ENCODE measurements at places on chromosomes 16 and 17. TPM values are rescaled to one million over a fixed set of nuclear protein-coding genes. Genes with fewer than 3 reads are reported as not detected.
A peak's percentile ranks its signal among the peaks of the same experiment; 100 is the strongest.

- peak; percentile 79 for DNase-seq
These were observed 8.8 kb upstream of the CEP112 start for GRCh38 chr17:66200685-66201092.

Gene AKAP10
- total RNA-seq, result 27.8 TPM

Gene BLMH
- total RNA-seq, result 36.2 TPM

- no peak for DNase-seq
These were observed 5.7 kb upstream of the KCNJ12 start for GRCh38 chr17:21370430-21370829.

- DNase-seq, result no peak
These were observed 2.4 kb downstream of the SPSB3 start for GRCh38 chr16:1779741-1780676.

DNA sequence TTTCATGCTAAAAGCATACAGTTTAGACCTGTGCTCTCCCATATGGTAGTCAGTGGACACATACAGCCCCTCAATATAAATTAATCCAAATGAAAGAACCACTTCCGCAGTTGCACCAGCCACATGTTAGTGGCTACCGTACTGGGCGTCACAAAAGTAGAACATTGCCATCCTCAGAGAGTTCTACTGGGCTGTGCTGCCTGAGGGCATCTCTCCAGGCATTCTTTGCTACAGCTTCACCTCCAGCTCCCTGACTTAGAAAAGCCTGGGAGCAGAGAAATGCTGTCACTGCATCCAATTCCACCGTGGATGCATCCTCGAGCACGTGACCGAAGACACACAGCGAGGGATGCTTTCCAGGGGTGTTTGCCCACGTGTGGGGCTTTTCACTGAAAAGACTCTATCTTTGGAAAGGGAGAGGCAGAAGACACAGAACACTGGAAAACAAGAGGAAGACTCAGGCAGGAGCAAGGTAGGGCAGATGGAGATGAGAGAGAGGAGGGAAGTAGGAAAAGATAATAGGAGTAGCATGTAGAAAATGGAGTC, 86.4 kb downstream of the GAS7 start:
- DNase-seq, result no peak

GRCh38 chr17:65529761-65530522, 31.5 kb downstream of the AXIN2 start:
- no peak for DNase-seq

DNA sequence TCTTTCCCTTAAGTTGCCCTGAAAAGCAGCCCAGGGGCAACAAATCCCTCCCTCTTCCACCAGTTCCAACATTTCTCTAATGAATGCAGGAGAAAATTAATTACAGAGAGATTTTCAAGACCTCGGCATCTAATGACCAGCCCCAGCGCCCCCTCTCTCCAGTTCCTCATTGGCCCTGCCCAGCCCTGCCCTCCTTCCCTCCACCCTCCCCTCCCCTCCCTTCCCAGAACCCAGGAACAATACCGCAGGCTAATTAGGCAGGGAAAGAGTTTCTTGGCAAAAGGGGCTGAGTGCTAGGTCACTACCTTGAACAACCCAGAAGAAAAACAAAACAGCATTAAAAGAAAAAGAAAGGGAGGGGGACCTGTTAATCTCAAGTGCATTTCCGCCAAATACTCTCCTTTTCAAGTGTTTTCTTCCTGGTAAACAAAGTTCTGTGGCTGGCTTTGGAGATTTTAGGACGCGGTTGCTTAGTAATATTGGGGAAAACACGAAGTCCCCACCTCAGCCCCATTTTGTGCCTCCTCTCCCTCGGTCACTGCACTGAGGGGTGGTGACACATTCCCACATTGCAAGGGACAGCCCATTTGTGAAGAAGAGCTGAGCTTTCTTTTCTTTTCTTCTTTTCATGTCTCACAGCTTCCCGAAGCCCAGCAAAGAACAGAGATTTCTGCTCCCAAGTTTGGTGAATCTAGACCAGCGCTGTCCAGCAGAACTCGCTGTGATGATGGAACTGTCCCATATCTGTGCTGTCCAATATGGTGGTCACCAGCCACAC, 215.4 kb downstream of the SOX9 start:
- peak; percentile 59 for DNase-seq

DNA sequence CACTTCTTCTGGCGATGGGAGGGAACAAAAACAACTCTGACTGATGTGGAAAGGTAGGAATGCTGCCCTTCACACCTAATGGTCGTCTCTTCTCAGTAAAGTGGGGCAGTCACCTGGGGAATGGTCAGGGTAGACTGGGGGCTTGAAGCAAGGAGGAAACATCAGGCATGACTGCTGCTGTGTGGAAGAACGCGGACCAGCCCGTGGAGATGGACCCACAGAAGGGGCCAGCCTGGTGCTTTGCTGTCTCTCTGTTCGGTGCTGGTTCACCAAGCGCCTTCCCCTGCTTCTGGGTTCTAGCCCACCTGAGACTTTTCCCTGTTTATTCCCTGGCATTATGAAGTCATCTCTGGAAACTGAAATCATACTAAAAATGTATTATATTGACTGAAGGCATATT, 96.2 kb upstream of the DNAH17 start:
- DNase-seq, result no peak

GRCh38 chr17:50830352-50830751, 5.0 kb upstream of the WFIKKN2 start:
- DNase-seq, result no peak

- peak; percentile 10 for DNase-seq
These were observed 6.5 kb downstream of the SCGB1C2 start for GRCh38 chr17:143785-144281.

- peak; percentile 97 for DNase-seq
These were observed 6.3 kb downstream of the BCAR1 start for GRCh38 chr16:75244844-75245758.

DNA sequence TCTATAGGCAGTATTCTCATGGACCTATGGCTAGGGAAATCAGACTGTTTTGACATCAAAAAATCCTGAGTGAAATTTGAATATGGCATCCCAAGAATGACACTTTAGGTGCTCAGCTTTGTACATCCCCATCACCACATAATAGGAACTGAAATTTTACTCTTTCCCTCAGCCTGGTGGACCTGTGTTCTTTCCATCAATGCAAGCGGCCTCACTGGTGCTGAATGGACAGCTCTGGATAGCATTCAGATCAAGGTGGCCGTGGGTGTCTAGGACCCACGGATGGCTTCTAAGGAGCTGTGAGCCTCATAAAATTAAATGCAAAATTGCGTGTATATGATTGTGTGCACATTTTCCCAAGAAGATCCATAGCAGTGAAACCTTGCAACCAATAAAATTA, 152.6 kb downstream of the MAP2K6 start:
- DNase-seq, result no peak

GRCh38 chr17:66509926-66510325, 207.5 kb downstream of the PRKCA start:
- DNase-seq, result no peak

DNA sequence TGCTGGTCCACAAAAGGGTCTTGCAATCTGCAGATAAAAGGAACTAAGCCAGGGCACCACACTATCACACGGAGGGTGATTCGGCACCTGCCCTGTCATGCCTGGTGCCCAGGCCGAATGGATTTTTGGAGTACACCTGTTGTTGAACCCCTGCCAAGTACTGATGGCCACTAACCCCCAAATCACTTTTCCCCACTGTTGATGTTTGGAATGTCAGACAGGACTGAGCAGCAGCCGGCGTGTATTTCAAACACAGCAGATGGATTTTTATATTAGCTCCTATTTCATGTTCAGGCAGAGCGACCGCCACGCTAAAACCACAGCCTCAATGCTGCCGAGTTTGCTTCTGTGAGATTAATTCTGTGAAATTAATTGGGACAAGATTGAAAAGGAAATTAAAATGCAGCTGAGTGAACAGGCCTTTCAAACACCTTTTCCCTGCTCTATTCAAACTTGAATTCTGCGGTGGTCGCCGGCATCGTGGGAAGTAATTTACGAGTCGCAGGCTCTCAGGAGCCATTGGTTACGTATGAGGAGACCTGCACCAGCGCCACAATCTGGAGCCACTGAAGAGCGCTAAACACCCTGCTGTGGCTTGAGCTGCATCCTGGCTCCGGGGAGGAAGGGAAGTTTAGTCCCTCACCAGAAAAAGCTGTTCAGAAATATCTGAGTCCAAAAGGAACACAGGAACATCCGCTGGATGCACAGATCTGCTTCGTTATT, 48.5 kb downstream of the SNX11 start:
- no peak for DNase-seq

Gene GSDMA
- not detected for total RNA-seq

DNA sequence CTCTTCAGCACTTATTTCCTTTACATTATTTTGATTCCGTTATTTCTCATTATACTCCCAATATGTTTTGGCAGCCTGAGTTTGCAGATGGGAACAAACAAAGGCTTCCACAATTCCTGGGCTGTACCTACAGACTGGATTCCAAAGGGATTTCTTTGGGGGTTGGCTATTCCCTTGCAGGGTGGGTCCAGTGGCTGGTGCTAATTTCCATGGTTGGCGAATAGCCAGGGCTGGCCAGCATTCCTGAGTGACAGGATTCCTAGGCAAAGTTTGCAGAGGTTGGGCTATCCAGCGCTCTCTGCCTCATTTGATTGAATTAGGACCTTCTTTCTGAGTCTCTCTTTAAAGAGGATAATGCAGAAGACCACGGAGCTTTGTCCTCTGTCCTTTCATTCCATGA, 207.4 kb downstream of the MAF start:
- DNase-seq, result no peak

- no peak for DNase-seq
These were observed 68.4 kb upstream of the NACA2 start for GRCh38 chr17:61659437-61659836.

Gene GNGT2
- 1.1 TPM for total RNA-seq

GRCh38 chr16:52456368-52456767, 90.6 kb downstream of the TOX3 start:
- DNase-seq, result no peak

Gene KRT16
- total RNA-seq, result 1.3 TPM

DNA sequence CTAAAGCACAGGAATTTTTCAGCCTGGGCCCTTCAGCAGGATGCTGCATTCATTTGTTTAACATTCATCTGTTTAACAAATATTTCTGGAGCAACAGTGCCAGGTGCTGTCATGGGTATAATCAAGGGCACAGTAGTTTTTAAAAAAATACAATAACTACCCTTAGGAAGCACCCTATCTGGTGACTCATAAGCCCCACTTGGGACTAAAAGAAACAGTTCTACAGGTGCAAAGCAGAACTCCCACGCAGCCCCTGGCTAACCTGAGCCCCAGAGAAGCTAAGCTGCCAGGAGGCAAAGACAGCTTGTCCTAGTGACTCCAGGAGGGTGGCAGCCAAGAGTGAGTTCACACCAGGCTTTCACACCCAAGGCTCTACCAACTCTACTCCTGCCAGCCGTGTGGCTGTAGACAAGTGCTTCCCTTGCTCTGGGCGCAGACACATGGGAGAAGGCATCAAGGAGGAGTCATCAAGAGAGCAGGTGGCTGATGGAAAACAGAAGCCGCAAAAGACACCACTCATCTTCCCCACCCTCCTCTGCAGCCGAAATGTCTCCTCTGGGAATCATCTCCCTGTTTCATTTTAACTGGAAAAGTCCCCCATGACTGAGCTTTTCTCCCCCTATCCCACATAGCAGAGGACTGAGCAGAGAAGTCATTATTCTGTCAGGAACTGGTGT, 14.4 kb downstream of the CUEDC1 start:
- no peak for DNase-seq

GRCh38 chr17:68347380-68347779, 56.1 kb downstream of the ARSG start:
- no peak for DNase-seq

DNA sequence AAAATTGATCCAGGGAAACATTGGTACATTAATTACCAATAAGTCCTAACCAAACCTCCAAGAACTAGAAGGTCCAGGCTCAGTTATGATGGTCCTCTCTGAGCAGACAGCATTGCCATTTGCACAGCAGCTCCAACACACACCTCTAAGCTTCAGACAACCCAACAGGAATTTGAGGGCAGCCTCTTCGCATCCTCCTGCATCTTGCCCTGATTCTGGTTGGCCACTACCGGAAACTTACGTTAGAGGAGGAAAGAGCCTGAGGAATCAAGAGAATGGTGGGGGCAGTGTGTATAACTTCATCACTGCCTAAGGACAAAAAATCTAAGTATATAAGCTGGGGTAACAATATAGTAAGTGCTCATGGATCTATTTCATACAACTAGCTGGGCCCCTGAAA, 15.7 kb downstream of the FAM117A start:
- no peak for DNase-seq

Gene ZNF423
- 12.4 TPM for total RNA-seq

DNA sequence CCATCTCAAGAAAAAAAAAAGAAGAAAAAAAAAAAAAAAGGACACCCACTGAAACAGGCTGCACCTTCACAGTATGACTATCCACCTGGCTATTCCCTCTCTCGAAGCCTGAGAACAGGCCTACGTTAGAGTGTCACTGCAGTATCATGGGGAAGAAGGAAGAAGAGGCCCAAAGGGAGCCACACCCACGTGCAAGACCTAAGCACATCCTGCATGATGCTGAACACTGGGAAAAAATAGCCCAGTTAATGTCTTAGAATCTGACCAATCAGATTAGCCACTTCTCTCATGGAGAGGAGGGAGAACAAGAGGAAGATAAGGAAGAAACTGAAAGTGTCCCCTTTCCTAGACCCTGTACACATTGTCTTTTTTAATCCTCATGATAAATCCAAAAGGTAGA, 19.5 kb upstream of the MED13 start:
- no peak for DNase-seq

GRCh38 chr17:60641810-60642220, 35.8 kb upstream of the BCAS3 start:
- DNase-seq, result peak; percentile 67

GRCh38 chr17:7131423-7131791, 16.8 kb upstream of the ASGR2 start:
- no peak for DNase-seq

DNA sequence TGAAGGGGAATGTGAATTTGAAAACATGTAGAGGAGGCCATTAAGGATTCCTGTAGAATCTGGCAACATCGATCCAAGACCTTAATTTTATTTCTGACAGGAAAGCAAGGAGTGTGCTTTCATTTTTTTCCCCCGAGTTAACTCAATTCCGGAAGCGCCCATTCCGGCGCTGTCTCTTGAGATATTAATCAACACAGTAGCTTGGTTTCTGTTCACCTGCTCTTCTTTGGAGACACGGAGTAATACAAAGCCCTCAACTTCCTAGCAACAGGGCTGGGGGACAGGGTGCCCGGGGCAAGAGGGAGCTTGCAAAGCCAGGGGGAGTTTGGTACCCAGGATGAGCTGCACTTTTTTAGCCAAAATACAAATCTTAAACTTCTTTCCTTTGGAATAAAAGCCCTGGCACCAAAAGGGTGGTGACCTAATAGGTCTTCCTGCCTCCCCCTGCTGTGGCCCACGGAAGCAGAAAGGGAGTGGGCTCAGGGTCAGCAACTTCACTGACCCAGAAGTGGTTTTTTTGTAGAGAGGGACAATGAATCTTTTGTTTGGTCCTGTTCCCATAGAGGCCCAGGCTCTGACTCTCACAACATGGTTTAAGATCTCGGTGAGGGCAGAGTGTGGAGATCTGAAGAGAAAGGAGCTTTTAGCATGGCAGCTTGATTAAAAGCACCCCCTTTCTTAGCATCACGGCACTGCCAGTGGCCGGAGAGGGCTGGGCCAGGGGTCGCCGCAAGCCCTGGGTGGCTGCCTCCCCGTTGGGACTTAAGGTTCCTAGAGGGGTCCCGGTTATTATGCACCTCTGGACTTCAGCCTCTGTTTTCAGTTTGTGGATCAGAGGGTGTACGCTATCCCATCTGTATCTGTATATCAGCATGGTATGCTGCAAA, 207.3 kb downstream of the CCDC182 start:
- DNase-seq, result no peak

Gene SLFN11
- total RNA-seq, result 0.25 TPM
